ENCODE measurements at places on chromosomes 3 and 15.

DNA sequence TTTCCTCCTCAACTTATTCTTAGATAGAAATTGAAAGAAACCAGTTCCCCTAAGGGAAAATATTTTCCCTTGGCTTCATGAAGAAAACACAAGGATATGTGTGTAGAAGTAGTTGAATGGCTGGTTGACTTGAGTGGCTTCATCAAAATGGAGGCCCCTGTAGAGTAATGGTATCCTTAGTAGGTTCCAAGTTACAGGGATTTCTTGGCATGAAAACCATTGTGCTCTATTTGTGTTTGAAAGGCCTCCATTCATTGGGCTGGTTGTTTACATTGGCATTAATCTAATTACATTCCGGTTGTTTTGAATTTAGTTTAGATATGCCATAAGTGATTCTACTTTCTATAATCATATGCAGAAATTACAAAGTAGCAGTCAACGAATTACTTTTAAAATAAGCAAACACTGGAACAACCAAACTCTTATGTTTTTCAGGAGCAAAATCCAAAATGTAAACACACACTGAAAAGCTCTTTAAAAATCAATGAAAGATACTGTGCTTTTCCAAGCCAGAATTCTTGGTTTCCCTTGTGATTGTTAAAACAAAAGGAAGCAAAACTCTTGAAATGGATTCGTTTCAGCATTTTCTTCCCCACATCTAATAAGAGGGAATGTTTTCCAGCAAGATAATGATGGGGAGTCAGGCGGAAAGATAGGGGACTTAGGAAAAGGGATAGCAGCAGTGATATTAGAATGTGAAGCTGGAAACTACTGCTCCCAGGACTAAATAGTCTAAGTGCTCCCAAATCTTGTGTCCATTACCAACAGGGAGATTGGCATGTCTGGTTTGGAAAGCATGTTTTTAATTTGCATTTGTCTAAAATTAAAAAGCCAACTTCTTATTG, 77.0 kb downstream of the EPHA3 start:
- DNase-seq = no peak

GRCh38 chr3:186166491-186167288, 57.8 kb upstream of the ETV5 start:
- DNase-seq = no peak

- no peak for DNase-seq
Observed at GRCh38 chr3:160183345-160184076, 41.7 kb upstream of the C3orf80 start.

DNA sequence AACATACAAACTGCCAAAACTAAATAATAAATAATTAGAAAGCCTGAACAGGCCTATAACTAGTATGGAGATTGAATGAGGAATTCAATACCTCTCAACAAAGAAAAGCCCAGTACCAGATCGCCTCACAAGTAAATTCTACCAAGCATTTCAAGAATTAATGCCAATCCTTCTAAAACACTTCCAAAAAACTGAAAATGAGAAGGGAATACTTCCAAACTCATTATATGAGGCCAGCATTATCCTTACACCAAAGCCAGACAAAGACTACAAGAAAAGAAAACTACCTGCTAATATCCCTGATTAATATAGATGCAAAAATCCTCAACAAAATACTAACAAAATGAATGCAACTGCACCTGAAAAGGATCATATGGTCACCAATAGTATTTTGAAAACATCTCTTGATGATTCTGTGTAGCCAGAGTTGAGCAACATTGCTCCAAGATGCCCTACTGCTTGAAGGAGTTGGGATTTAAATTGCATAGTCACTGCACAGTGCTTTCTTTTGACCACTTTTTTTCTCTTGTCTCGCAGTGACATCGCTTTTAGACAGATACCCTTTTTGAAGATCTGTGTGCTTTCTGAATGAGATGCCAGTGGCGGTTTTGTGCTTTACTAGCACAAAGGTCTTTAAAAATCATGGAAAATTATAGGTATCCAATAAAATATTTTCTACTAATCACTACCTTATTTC, 487.2 kb upstream of the RASGRP1 start:
- DNase-seq = no peak

- DNase-seq = peak; percentile 48
Observed at GRCh38 chr15:80072285-80072994, 13.0 kb downstream of the ZFAND6 start.

DNA sequence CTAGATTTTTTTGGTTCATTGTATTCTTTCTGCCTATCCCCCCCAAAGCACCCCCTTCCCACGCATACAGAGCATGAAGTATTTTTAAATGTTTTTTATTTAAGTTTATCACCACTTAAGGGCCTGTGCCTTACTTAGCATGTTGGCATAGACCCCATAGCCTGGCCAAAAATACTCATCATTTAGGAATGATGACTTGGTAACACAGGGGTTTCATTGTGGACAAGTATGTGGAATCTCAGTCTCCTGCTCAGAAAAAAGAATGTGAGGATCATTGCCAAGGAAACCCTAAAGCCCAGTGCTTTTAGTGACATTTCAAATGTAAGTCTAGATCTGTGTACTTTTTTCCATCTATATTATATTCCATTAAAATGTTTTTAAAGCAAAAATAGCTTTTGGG, 146.3 kb downstream of the ALCAM start:
- DNase-seq = no peak

GRCh38 chr3:1734494-1735122, 364.1 kb upstream of the CNTN4 start:
- no peak for DNase-seq

- DNase-seq = no peak
Observed at GRCh38 chr3:183909030-183909600, 24.4 kb upstream of the PARL start.

DNA sequence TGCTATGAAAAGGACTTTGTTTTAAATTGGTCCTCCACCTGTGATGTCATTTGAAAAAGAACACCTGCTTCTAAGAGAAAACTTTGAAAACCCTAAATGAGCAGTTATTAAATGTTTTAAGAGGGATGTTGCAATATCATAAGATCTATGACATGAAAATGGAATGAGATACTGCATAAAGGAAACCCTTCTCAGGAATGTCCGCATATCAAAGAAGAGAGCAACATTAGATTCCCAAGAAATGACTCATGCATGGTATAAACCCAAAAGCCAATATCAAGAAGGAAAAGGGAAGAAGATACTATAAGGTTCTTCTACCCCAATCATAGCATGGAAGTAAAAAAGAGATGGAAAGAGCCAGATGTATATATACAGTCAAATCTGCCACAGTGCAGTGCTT, 627.5 kb upstream of the LMCD1 start:
- DNase-seq = no peak

DNA sequence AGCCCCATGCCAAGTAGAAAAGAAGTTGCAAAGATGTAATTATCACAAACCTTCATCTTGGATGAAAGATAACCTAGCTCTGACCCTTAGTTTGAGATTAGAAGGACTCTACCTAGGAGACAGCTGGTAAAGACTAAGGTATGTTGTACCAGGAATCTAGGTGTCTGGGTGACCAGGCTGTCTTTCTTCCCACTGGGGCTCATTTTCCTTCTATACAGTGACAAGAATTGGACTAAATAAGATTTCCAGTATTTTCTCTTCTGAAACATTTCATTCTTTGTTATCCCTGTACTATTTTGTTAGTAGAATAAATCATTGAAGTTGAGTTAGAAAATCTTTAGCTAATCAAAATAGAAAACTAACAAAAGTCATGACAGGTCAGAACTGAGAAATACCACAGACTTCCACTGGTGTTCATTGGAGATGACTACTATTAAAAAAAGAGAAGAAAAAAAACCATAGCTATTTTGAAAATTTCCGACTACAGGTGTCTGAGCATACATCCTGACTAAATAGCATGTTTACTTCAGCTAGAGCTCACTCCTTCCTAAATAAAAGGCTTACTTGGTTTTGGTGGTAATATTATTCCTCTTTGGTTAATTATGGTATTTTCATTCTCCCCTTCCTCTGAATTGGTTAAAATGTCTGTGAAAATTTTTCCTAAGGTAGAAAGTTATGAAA, 10.1 kb downstream of the TGFBR2 start:
- DNase-seq = no peak

DNA sequence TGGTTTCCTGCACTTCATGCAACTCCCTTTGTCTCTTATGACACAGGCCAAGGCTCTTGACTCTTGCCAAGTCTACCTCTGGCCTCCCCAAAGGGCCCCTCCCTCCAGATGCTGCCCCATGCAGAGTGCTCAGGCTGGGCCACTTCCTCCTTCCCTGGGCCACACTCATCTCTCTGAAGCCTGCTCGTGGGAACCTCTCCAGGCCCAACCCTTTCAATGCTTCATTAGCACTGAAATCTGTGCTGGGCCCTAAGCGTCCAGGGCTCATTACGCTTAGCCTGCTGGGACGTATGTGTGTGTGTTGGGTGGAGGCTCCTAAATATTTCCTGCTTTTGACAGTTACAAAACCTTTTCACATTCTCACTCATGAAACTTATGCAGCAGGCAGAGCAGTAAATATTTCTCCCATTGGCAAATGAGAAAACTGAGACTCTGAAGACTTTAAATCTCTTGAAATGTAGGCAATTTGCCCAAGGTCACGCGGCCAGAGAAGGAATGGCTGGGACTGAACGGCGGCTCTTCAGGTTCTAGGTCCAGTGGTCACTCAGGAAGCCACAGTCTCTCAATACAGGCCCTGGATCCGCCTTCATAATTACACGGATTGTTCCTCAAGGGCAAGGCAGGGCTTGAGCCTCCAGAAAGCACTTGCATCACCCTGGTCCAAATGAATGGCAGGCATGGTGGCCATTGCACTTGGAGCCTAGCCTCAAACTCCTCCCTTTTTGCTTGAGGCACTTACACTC, 241.7 kb upstream of the HES1 start:
- DNase-seq = no peak

- no peak for DNase-seq
Observed at GRCh38 chr3:23959135-23959900, 14.2 kb downstream of the NR1D2 start.

DNA sequence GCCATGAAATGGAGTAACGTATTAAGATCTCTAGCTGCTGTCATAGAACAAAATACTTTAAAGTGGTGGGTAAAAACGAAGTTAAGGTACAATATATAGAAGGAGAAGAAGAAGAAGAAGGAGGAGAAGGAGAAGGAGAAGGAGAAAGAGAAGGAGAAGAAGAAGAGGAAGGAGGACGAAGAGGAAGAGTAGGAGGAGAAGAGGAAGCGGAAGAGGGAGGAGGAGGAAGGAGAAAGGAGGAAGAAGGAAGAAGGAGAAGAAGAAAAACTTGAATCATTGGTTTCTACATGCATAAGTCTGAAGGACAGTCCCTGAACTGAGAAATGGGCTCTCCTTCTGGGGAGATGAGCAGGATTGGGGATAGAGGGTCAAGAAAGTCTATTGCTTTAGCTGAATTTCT, 22.4 kb downstream of the WWTR1 start:
- no peak for DNase-seq

- DNase-seq = no peak
Observed at GRCh38 chr3:210669-211068, 14.1 kb downstream of the CHL1 start.

DNA sequence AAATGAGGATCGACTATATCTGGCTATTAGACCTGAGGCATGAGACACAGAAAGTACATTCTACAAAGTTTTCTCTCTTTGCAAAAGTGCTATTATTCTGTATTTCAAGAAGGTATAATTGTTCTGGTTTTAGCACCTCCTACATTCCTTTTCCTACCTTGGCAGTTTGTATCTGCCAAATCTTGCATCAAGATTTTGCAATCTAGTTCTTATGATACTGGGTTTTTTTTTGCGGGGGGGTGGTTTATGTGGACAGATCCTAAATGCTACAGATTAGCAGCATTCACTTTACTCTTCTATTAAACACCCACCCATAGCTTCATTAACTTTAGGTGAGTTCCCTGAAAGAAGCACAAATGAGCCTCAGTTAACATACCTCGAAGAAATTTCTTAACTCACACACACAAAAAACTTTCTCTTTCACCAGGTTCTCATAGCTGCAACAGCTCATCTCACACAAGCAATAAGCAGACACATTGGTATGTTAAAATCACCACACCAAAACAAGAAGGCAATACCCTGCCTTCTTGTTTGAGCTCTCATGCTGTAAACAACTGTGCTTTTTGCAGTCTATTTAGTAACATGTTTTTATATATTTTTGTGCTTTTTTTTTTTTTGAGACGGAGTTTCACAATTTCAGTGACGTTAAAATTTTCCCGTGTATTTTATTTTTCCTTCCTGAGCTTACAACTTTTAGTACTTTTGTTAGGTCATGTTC, 73.0 kb upstream of the VGLL4 start:
- no peak for DNase-seq

GRCh38 chr3:146493221-146493620, 23.9 kb upstream of the PLSCR2 start:
- DNase-seq = no peak
